Kidney (tissue), 22 donors: ENCODE measurements at places on chromosomes 16 and 17. TPM values are rescaled to one million over a fixed set of nuclear protein-coding genes. Genes with fewer than 3 reads are reported as not detected.

GRCh38 chr16:74521691-74522090, 85.2 kb downstream of the GLG1 start:
- H3K27ac ChIP-seq: no peak overlapping the region
- H3K36me3 ChIP-seq: no peaks in the 10 kb centered on the region
- no peak overlapping the region for H3K4me3 ChIP-seq
- H3K27me3 ChIP-seq: no peaks in the 10 kb centered on the region
- no peaks in the 10 kb centered on the region for H3K4me1 ChIP-seq

The ARHGAP23 gene
- total RNA-seq: 53.8 TPM

DNA sequence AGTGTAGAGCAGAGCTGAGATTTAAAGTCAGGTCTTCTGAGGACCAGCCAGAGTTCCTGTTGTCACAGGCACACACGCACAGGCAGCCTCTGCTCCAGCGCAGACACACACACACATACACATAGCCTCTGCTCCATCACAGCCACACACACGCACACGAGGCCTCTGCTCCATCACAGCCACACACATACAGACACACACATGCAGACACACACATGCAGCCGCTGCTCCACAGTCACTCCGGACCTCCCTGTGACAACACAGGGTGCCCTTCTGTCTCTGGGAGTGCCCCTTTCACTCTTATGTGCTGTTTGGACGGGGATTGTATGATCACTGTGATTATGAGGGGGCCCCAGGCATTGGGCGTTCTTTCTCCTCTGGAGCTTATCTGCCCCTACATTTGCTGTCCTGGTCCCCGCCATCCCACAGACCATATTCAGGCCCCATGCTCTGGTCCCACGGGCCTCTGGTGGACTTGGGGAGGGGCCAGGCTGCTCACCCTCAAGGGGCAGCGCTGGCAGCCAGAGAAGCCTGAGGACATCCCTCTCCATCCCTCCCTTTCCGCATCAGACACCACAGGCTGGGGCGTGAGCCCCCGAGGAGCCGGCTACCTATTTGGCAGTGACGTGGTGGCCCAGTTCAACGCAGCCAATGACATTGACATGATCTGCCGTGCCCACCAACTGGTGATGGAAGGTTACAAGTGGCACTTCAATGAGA, 7.5 kb downstream of the TBX6 start:
- H3K36me3 ChIP-seq: peaks cover 26% of the 10 kb centered on the region
- no peaks in the 10 kb centered on the region for H3K4me1 ChIP-seq
- DNase-seq: no peak
- H3K27ac ChIP-seq: no peak overlapping the region
- no peak overlapping the region for H3K4me3 ChIP-seq
- H3K27me3 ChIP-seq: no peaks in the 10 kb centered on the region

The ZNF75A gene
- total RNA-seq: 41.3 TPM

DNA sequence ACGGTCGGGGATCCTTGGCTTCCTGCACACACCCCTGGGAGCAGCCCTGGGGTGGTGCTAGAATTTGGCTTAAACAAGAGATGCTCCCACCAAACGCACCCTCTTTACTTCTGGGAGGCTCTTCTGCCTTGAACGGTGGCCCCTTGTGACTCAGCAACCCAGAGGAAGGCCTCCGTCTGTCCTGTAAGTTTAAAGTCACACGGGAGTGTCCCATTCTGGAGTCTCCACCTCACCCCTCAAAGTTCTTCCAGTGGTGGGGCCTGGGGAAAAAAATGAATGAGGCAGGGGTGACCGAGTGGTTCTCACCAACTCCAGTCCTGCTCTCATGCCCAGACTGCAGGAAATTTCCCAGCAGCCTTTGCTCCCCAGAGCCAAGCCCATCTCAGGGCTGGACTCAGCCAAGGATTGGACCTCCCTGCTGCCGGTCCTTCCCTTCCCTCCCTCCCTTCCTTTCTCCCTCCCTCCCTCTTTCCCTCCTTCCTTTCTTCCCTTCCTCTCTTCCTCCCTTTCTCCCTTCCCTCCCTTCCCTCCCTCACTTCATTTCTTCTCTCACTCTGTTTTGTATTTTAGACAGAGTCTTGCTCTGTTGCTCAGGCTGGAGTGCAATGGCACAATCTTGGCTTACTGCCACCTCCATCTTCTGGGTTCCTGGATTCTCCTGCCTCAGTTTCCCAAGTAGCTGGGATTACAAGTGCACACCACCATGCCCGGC, 11.4 kb downstream of the ITGAD start:
- no peaks in the 10 kb centered on the region for H3K27me3 ChIP-seq
- no peaks in the 10 kb centered on the region for H3K36me3 ChIP-seq
- H3K27ac ChIP-seq: no peak overlapping the region
